ENCODE measurements at places on chromosomes 13 and 19.

DNA sequence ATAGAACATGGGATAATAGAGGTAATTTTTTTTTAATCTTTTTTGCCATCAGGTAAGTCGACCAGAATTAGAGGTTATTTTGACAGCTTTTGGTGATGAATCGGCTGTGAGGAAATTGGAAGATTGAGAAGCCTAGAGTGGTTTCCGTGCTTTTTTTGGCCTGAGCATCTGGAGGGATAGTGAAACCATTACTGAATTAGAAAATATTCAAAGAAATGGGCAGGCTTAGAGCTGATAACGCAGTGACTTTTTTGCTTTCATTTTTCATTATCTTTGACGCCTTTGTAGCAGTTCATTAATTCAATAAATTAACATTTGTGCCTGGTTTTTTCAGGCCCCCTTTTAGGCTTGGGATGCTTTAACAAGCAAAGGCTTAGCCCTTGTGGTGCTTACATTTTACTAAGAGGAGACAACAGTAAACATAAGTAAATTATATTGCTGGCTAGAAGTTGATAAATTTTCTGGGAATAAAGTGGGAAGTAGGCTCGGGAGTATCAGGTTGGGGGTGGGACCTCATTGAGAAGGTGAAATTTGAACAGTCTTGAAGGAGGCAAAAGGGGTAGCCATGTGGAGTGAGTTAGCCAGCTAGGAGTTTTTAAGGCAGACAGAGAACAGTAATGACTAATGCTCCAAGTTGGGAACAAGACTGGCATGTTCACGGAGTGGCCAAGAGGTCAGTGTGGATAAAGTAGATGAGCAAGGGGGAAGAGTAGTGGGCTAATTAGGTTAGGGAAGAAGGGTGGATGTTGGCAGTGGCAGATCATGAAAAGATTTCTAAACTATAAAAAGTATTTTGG is 36.5 kb downstream of the GTF2F2 start:
- no peak for DNase-seq

DNA sequence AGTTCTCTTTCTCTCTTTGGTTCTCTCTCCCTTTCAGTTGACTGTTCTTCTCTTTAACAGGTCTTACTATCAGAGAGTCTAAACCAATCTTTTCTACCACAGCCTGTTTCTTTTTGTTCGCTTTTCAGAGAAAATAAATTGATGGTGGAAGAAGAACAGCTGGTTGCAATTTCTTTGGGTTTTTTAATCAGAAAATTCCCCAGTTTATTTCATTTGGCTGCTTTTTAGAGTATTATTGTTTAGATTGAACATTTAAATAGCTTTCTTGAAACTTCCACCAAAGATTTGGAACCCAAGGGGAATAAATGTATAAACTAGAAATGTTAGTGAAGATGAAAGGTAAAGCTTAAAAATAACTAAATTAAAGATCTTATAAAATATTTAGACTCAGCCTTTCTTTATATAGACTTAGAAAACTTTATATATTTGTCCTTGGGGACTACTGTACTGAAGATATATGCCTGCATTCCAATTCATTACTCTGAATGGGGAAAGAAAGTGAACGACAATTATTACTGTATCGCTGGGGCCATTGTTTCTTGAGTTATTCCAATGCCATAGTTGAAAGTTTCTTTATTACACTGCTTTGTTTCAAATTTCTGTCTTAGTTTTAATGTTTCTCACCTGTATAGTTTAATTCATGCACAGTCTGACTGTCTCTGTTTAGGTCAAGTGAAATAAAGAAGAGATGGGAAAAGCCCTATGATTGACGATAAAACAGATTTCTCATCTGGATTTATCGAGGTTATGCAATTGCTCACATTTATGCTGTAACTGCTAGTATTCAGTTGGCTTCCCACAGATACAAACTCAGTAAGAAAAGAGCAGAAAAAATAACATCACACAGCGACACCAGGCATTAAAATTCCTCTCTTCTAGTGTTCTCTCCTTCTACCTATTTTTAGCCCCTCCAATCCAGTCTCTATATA is 169.4 kb upstream of the CSNK1A1L start:
- DNase-seq: no peak

- no peak for DNase-seq
Observed at GRCh38 chr19:1084024-1084868, 10.9 kb downstream of the POLR2E start.

GRCh38 chr13:87677496-87678371 is 6.6 kb downstream of the SLITRK5 start:
- DNase-seq: no peak

GRCh38 chr13:40564342-40565001 is 102.0 kb downstream of the FOXO1 start:
- DNase-seq: no peak

DNA sequence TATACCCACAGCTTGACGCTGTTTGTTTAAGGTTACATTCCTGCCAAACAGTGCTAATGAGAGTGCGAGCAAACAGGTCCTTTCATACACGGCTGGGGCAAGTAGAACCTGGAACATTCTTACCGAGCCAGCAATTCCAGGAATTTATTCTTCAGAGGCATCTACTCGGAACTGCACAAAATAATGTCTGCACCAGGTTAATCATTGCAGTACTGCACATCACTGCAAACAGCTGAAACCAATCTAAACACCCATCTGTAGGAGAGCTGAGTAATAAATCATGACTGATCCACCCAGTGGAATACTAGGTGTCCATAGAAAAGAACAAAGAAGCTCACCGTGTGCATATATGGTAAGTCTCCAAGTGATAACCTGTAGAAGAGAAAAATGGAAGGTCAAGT is 1.2 kb upstream of the ZNF579 start:
- no peak for DNase-seq

DNA sequence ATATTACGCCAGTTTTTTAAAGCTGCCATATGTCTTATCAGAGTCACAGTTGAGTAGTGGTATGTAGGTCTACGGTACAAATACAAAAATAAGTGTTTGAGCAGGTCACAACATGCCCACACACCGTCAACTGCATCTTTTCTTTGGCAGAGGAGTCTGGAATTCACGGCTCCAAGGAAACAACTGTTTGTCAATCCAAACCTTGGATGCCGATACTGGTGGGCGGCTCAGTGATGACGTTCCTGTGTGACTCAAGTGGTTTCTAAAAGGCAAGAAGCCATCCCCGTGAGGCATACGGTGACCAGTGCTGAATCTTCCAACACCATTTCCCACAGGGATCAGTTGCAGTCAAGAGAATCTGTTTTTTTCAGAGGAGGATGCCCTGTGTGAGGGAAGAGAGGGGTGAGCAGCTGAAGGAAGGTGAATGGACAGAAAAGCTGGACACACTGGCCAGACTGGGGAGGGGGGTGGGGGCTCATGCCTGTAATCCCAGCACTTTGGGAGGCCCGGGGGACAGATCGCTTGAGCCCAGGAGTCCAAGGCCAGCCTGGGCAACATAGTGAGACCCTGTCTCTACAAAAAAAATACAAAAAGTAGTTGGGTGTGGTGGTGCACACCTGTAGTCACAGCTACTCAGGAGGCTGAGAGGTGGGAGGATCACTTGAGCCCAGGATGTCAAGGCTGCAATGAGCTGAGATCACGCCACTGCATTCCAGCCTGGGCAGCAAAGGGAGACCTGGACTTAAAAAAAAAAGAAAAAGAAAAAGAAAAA is 22.8 kb upstream of the CEBPG start:
- no peak for DNase-seq

- DNase-seq: no peak
Observed at GRCh38 chr19:56866538-56866937, 26.0 kb upstream of the PEG3 start.

GRCh38 chr13:101529422-101529821 is 76.9 kb downstream of the ITGBL1 start:
- no peak for DNase-seq

DNA sequence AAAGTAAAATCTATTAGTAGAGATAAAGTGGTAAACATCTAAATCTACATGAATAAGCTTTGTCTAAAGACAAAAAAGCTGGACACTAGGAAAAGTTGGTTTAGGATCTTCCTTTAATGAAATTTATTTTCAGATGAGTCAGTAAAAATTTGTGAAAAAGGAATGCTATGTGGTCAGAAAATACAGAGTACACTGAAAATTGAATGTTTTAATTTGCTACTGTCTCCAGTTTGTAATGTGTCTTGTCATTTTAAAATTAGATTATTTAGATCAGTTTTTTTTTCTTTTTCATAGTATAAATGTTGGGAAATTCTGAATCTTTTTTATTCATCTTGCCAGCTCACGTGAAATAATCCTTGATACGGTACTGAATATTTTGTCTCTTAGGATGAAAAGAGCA is 56.9 kb downstream of the SLITRK6 start:
- no peak for DNase-seq

DNA sequence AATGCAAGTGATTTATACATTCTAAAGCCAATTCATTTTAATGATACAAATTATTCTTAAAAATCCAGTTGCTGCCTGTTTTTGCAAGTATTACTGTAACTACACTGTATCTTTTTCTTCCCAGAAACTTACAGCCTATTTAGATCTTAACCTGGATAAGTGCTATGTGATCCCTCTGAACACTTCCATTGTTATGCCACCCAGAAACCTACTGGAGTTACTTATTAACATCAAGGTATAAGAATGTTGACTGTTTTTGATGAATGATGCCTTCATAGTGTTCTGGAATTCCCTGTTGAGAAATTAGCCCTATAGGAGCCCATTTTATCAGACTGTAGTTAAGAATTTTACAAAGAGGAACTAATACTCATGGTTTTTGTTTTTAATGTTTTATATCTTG is 25.0 kb downstream of the ITM2B start:
- DNase-seq: no peak

GRCh38 chr13:94058821-94059360 is 420.6 kb downstream of the DCT start:
- DNase-seq: no peak

DNA sequence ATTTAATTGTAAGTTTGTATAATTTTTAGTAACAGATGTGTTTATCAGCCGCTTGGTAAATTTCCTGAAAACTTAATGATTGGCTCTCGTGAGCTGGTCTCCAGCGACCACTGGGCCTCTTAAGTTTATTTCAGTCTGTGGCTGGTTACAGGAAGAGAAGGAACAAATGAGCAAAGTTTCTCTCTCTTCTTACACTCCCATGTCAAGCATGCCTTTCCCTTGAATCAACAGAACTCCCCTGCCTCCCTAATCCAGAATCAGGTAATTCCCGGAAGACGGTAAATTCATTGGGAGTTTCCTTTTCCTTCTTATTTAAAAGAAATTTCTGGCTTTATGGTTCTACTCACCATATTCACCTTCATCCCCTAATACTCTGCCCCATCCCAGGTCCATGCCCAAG is 52.5 kb upstream of the POMP start:
- no peak for DNase-seq

GRCh38 chr19:47107202-47107952 is 6.2 kb downstream of the ZC3H4 start:
- no peak for DNase-seq

DNA sequence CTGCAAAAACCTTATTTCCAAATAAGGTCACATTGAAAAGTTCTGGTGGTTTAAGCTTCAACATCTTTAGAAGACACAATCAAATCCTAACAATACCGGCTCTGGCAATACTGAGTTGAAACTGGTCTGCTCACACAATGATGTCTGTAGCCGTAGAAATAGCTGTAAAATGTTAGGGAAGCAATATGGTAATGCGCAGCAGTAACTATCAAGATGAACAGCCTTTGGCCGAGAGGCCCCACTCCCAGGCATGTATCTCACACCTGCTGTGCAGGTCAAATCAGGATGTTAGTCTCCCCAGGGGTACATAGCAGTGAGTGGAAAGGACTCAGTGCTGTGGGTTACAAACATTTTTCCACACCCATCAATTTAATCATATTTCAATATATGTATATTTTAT is 207.1 kb downstream of the KATNAL1 start:
- no peak for DNase-seq

GRCh38 chr19:884420-885211 is 8.4 kb downstream of the MED16 start:
- no peak for DNase-seq

DNA sequence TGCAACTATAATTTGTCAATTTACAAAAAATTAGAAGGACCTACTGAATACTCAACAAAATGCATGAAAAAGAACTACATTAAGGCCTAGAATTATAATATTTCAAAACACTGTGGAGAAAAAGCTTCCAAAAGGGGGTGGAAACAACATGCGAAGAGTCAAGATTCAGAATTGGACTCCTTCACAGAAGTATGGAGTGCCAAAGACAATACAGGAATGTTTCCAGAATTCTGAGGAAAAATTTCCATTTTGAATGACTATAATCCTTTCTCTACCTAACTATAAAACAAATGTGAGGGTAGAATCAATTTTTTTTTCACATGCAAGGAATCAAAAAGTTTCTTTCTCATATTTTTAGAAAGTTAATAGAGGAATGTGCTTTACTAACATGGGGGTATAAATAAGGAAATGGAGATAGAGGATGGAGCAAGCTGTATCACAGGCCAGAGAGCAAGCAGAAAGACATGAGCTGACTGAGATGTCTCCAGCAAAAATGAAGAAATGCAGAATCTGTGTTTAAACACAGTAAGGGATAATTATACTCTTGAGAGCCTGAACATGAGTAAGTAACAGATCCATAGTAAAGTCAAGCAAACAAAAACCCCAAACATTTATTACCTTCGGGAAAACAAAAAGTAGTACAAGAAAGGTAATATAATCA is 39.5 kb upstream of the SMAD9 start:
- DNase-seq: no peak

GRCh38 chr13:22082030-22082429 is 411.2 kb downstream of the FGF9 start:
- no peak for DNase-seq

- DNase-seq: no peak
Observed at GRCh38 chr19:6724631-6725492, 4.4 kb upstream of the C3 start.

DNA sequence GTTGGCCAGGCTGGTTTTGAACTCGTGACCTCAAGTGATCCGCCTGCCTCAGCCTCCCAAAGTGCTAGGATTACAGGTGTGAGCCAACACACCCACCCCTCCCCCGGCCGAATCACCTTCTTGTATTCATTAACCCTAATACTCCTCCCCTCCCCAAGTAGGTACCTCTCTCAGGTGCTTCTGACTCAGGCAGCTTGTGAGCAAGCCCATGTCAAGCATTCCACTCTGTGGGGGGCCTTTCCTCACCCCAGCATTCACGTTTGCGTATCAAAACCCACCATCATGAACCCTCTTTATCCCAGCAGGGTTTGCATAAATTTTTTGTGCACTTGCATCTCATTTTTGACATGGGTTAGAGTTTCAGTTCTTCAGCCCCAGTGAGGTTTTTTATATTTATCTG is 23.6 kb upstream of the RFXAP start:
- no peak for DNase-seq

- no peak for DNase-seq
Observed at GRCh38 chr13:97254816-97255215, 32.7 kb downstream of the MBNL2 start.

GRCh38 chr19:6056801-6057650 is 53.3 kb downstream of the RFX2 start:
- DNase-seq: no peak
